ENCODE measurements at places on chromosomes 3 and 15. TPM values are rescaled to one million over a fixed set of nuclear protein-coding genes. Genes with fewer than 3 reads are reported as not detected.

GRCh38 chr3:186035277-186035676 lies 73.6 kb downstream of the ETV5 start:
- no peak for DNase-seq

DNA sequence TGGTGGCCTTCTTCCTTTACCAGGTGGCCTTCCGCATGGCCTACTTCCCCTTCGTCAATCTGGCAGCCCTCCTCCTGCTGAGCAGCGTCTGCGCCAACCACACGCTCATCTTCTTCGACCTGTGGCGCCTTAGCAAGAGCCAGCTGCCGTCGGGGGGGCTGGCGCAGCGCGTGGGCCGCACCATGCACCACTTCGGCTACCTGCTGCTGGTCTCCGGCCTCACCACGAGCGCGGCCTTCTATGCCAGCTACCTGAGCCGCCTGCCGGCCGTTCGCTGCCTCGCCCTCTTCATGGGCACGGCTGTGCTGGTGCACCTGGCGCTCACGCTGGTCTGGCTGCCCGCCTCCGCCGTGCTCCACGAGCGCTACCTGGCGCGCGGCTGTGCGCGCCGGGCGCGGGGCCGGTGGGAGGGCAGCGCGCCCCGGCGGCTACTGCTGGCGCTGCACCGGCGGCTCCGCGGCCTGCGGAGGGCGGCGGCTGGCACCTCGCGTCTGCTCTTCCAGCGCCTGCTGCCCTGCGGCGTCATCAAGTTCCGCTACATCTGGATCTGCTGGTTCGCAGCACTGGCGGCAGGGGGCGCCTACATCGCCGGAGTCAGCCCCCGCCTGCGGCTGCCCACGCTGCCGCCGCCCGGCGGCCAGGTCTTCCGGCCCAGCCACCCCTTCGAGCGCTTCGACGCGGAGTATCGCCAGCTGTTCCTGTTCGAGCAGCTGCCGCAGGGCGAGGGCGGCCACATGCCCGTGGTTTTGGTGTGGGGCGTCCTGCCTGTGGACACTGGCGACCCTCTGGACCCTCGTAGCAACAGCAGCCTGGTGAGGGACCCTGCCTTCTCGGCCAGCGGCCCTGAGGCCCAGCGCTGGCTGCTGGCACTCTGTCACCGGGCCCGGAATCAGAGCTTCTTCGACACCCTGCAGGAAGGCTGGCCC lies 9.9 kb downstream of the DISP2 start:
- DNase-seq, result peak; percentile 83

DNA sequence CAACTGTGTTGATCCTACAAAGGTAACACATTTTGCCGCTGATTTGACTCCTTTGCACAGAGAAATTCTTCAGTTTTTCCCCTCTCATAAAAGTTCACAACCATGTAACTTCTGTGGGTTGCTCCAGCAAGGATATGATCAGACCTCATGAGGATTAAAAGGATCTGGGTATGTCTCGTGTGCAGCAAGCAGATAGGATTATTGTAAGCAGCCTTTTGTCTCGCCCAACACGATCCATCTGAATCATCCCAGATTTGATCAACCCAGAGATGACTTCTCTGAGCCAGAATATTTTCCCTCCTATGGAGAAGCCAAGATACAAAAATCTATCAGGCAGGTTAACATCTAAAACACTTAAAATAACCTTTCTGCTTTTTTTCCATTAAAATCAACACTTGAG lies 12.8 kb upstream of the BNIP2 start:
- no peak for DNase-seq

- DNase-seq, result peak; percentile 57
These were observed 40.8 kb downstream of the EOMES start for GRCh38 chr3:27681249-27681748.

GRCh38 chr3:109234300-109234699 lies 82.0 kb downstream of the DPPA2 start:
- no peak for DNase-seq

The CACNA2D3 gene
- not detected for total RNA-seq

The CPLX3 gene
- total RNA-seq, result 0.29 TPM

The HAUS2 gene
- 10.7 TPM for total RNA-seq

All from Calu3 (cell line).